Dorsolateral prefrontal cortex (tissue), 122 donors: ENCODE measurements at places on chromosomes 16 and 17.

GRCh38 chr16:54931120-54932014 is 702 bp downstream of the IRX5 start:
- DNase-seq, result no peak

GRCh38 chr17:50699410-50699809 is 8.3 kb downstream of the ANKRD40 start:
- DNase-seq, result no peak

DNA sequence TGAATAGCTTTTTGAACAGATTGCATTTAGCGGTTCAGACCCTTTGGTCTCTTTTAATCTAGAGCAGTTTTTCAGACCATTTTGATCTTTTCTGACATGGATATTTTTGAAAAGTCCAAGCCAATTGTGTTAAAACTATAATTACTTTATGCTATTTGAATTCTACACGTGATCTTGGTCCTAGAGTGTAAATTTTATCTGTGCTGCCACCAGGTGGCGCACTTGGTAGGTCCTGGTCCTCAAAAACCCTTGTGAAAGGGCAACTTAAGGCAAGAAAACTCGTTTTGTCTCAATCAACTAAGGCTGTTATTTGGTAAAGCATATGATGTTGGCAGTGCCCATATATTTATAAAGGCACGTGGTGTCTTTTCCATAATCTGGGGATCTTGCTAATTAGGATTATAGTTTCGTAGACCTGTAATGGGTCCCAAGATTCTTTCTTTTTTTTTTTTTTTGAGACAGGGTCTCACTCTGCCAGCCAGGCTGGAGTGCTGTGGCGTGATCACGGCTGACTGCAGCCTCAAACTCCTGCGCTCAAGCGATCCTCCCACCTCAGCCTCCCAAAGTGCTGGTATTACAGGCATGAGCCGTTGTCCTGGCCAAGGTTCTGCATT is 43.9 kb upstream of the TEX2 start:
- DNase-seq, result peak; percentile 65

GRCh38 chr17:9615486-9615885 is 29.8 kb upstream of the USP43 start:
- DNase-seq, result no peak

DNA sequence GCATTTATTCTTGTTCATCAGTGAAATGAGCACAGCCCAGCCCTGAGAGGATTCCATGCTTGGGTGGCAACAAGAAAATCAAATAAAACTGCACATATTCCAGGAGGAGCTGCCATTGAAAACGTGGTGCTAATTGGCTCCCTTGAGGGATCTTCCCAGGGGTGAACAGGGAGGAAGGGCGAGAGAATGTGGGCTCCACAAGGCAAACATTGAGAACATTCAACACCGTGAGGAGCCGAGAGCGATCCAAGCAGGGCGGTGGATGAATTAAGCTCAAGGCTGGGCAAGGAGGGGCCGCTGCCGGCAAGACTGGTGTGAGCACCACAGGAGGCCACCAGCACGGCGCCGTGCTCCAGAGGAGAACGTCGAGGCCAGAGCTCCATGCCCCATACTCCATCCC is 166.9 kb downstream of the C16orf95 start:
- DNase-seq, result no peak

DNA sequence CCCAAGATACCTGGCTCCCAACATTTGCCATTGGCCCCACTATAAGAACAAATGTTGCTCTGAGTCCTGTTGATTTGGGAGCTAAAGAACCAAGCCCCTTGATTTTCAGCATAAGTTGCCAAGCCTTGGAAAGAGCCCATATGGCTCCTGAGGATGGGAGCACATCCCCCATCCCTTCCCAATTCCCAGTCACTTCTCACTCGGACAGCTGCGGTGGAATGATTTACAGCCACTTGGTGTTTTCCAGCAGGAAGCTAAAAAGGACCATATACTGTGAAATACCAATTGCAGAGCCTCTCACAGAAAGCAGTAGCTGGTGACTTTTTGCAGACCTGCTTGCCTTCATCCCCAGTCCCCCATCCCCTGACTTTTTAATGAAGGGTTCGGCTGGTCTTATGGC is 524.6 kb downstream of the GRIN2A start:
- no peak for DNase-seq

GRCh38 chr16:72569677-72570076 is 397.7 kb upstream of the PMFBP1 start:
- DNase-seq, result no peak

DNA sequence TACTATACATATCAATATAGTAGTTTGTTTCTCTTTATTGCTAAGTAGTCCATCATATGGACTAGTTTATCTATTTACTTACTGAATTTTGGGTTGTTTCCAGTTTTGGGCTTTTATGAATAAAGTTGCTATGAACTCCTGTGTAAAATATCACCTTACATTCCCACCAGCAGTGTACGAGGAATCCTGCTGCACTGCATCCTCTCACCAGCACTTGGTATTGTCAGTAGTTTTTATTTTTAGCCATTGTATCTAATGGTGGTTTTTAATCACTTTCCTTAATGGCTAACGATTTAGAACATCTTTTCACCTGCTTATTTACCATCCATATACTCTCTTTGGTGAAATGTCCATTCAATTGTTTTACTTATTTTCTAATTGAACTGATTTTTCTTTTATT is 24.0 kb downstream of the CDC27 start:
- no peak for DNase-seq
